ENCODE measurements at places on chromosomes 7 and 10.

GRCh38 chr7:95545007-95545615 is 51.2 kb downstream of the PDK4 start:
- DNase-seq, result no peak

DNA sequence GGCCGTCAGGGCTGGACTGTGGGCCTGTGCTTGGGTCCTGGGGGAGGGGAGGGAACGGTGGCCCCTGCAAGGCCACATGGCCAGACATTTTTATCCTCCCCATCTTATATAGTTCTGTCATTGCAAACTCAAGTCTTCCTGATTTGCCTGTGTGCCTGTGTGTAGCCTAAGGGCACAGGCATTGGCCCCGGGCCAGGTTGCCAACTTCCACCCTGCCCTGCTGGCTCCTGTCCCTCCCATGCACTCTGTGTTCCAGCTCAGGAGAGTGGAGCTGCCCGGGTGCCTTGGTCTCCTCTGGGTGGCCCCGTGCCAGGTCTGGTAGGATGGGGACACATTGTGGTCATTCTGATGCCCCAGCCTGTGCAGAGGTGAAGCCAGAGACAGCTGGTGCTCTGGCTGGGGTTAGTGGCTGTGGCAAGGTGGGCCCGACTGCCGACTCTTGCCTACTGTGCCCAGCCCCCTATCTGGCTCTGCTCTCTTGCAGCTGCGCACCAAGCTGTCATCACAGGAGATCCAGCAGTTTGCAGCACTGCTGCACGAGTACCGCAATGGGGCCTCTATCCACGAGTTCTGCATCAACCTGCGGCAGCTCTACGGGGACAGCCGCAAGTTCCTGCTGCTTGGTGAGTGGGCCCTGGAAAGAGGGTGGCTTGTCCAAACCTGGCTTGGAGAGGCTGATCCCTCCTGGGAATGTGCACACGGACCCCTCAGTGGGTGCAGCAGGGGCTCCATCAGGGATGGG is 14.8 kb downstream of the NACAD start:
- no peak for DNase-seq

GRCh38 chr7:85038466-85038865 is 148.4 kb downstream of the SEMA3D start:
- DNase-seq, result no peak

DNA sequence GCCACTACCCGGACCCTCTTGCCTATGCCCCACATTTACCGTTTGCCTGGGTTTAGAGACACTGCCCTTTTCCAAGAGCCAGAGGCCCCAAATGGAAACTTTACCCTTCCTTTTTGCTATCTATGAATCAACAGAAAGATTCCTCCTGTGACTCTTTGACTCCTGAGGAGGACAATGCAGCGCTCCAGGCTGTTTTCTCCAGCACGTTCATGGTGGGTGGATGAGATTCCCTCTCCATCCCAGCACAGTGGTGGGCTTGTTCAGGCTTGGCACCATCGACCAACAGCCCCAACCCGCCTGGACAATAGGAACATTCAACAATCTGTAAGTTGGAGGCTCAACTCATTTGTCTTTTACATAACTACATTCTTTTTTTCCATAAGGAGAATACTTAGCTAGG is 55.9 kb downstream of the DLD start:
- DNase-seq, result no peak

- no peak for DNase-seq
Measured at GRCh38 chr7:134480730-134481129, 21.8 kb upstream of the AKR1B1 start.

DNA sequence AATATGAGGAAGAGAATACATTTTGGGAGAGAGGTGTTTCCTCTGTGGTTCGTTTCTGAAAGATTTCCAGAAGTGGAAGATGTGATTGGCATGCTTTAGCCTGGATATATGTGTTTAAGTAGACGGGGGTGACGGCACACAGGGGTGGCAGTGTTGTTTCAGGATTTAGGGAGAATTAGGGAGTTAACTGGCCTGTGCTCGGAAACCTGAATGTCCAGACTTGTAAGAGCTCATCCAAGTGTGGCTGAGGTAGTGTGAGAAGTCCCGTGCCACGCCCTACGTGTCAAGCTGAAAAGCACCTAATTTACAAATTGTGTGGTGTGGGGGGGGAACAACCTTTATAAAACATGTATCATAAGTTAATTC is 1.1 kb downstream of the RALA start:
- no peak for DNase-seq

- DNase-seq, result no peak
Measured at GRCh38 chr10:129949891-129950291, 14.2 kb downstream of the EBF3 start.
